ENCODE measurements at places on chromosomes 7 and 10. TPM values are rescaled to one million over a fixed set of nuclear protein-coding genes. Genes with fewer than 3 reads are reported as not detected.

The ITPRID1 gene
- not detected for total RNA-seq

The PLEKHS1 gene
- not detected for total RNA-seq

The FFAR4 gene
- total RNA-seq, result 0.26 TPM

The CDK6 gene
- 59.2 TPM for total RNA-seq

The ANKRD1 gene
- total RNA-seq, result not detected

DNA sequence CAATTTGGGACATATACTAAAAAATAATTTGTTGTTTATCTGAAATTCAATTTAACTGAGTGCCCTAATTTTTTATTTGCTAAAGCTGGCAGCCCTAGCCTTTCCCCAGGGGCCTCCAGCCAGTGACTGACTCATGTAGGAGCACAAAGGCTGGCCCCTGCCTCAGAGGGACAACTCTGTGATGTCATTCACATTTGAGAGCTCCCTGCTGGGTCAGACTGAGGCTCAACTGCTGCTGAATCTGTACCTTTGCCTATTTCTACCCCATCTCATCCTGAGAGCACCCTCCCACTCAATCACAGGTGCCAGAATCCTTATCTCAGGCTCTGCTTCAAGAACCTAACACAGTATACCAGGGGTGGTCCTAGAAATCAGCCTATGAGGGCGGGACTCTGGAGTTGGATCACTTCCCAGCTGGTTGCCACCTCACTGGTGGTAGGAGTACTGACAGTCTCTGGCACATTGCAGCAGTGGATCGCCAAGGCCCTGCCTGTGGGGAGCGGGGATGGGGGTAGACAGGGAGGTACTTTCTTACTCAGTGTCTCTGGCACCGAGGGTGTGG is 11.6 kb downstream of the GCK start:
- H3K27me3 ChIP-seq, result no peaks in the 10 kb centered on the region
- H3K27ac ChIP-seq, result no peak overlapping the region
- H3K4me3 ChIP-seq, result no peak overlapping the region

DNA sequence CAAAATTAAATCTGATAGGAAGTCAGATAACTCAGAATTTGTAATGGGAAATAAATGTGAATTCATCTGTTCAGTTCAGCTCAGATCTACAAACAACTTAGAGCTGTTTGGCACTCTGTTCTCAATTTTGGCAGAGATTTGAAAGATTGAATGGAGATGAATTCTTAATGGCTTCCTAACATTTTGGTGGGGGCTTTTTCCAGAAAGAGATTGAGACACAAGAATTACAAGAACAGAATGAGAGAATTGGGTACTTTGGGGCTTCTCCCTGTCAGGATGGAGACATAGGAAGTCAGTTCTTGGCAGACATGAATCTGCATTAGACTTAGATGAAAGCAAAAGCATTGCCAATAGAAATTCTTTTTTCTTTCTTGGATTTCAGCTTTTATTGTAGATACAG is 39.0 kb upstream of the PTPRZ1 start:
- peaks cover 21% of the 10 kb centered on the region for H3K4me1 ChIP-seq
- no peak overlapping the region for H3K27ac ChIP-seq
- no peak overlapping the region for H3K4me3 ChIP-seq
- H3K27me3 ChIP-seq, result no peaks in the 10 kb centered on the region
- no peak for DNase-seq

- H3K4me3 ChIP-seq, result no peak overlapping the region
- no peaks in the 10 kb centered on the region for H3K27me3 ChIP-seq
- H3K36me3 ChIP-seq, result no peaks in the 10 kb centered on the region
- H3K27ac ChIP-seq, result no peak overlapping the region
- no peak for DNase-seq
Observed at GRCh38 chr7:13872709-13873108, 116.8 kb downstream of the ETV1 start.

- H3K4me3 ChIP-seq, result no peak overlapping the region
- H3K4me1 ChIP-seq, result peaks cover 56% of the 10 kb centered on the region
- H3K27ac ChIP-seq, result no peak overlapping the region
- H3K27me3 ChIP-seq, result no peaks in the 10 kb centered on the region
Observed at GRCh38 chr7:30866939-30867338, 44.7 kb upstream of the AQP1 start.

DNA sequence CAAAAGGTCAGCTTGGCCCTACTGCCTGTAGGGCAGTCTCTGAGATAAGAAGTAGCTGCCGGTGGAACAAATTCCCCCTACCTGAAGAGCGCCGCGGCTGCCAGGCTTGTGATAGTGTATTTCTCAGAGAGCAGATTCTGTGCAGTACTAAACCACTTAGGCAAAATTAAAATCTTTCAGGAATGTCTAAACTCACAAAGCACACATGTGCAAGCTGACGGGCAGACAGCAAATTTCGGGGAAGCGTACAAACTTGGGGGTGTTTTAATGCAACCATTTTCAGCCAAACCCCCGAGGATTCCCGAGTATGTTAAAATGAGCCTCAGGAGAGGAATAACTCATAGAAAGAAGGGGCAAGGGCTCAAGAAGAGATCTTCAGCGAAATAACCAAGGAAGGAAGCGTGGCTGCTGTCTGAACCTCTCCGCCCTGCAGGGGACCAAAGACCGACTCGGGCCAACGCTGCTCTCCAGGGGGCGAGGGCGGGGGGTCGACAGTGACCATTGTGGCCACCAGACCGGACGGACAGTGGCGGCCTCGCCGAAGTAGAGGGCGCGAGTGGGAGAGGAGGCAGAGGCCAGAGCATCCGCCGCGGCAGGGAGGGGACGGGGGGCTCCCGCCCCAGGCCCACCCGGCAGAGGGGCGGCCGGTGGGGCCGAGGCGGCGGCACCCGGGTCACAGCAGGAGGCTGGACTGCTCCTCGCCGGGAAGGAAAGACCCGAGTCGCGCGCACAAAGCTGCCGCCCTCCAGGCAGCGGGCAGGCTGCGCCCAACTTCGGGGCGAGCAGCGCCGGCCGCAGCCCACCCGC is 819 bp downstream of the HYCC1 start:
- no peak for DNase-seq
- H3K27me3 ChIP-seq, result no peaks in the 10 kb centered on the region
- H3K36me3 ChIP-seq, result no peaks in the 10 kb centered on the region
- H3K27ac ChIP-seq, result peak overlapping the region; percentile 85
- peak overlapping the region; percentile 94 for H3K4me3 ChIP-seq

DNA sequence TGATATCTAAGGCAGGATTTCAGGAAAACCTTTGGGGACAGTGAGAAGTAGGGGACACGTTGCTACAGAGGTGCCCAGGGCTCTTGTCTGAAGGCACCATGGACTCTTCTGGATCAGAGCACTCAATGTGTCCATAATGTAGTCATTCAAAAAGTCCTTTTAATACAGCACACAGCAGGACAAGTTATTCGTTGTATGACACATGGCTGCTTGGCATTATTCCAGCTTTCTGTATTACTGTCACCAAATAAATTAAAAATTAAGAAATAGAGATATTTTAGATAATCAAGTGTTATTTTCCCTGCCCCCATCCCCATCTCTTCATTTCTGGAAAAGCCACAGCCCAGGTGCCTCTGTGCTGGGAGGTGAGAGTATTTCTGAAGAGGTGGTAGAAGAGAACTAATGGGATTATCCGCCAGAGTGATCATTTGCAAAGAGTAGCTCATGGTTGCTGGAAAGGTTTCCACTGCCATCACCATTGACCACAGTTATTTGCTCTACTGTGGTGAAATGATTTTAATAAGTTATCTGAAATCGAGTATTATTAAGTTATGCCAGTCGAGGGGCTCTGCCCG is 83.0 kb downstream of the CXCL12 start:
- H3K27me3 ChIP-seq, result no peaks in the 10 kb centered on the region
- DNase-seq, result no peak
- H3K4me1 ChIP-seq, result peaks cover 18% of the 10 kb centered on the region
- H3K36me3 ChIP-seq, result no peaks in the 10 kb centered on the region
- H3K27ac ChIP-seq, result no peak overlapping the region

GRCh38 chr7:30845426-30846135 is 66.1 kb upstream of the AQP1 start:
- no peaks in the 10 kb centered on the region for H3K27me3 ChIP-seq
- no peak for DNase-seq
- H3K36me3 ChIP-seq, result no peaks in the 10 kb centered on the region
- H3K27ac ChIP-seq, result peak overlapping the region; percentile 85

- H3K36me3 ChIP-seq, result no peaks in the 10 kb centered on the region
- no peaks in the 10 kb centered on the region for H3K27me3 ChIP-seq
- peaks cover 31% of the 10 kb centered on the region for H3K4me1 ChIP-seq
Observed at GRCh38 chr10:30558411-30558810, 71.1 kb downstream of the LYZL2 start.

- no peak overlapping the region for H3K27ac ChIP-seq
- peaks cover 3% of the 10 kb centered on the region for H3K36me3 ChIP-seq
- H3K27me3 ChIP-seq, result no peaks in the 10 kb centered on the region
- H3K4me1 ChIP-seq, result no peaks in the 10 kb centered on the region
Observed at GRCh38 chr10:24652381-24652957, 71.2 kb downstream of the ARHGAP21 start.

DNA sequence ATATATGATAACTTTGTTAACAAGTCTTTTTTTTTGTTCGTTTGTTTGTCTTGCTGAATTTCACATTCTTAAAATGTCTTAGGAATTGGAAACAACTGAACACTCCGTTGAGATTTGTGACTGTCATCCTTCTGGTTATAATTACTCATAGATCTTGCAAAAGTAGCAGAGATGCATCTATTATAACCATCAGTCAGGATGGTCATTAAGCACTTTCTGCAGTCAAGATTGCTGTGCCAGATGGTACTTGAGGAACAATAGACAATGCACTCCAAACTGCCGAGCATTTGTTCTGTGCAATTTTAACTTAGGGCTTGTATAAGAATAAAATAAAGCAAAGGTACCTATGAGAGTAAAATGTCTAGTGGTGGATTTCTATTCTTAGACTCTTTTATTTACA is 710.1 kb upstream of the KCND2 start:
- DNase-seq, result no peak
- no peaks in the 10 kb centered on the region for H3K27me3 ChIP-seq
- no peak overlapping the region for H3K27ac ChIP-seq

GRCh38 chr10:71597821-71598498 is 121.6 kb downstream of the C10orf105 start:
- peak overlapping the region; percentile 77 for H3K27ac ChIP-seq
- no peak overlapping the region for H3K4me3 ChIP-seq
- H3K27me3 ChIP-seq, result no peaks in the 10 kb centered on the region
- H3K36me3 ChIP-seq, result no peaks in the 10 kb centered on the region

DNA sequence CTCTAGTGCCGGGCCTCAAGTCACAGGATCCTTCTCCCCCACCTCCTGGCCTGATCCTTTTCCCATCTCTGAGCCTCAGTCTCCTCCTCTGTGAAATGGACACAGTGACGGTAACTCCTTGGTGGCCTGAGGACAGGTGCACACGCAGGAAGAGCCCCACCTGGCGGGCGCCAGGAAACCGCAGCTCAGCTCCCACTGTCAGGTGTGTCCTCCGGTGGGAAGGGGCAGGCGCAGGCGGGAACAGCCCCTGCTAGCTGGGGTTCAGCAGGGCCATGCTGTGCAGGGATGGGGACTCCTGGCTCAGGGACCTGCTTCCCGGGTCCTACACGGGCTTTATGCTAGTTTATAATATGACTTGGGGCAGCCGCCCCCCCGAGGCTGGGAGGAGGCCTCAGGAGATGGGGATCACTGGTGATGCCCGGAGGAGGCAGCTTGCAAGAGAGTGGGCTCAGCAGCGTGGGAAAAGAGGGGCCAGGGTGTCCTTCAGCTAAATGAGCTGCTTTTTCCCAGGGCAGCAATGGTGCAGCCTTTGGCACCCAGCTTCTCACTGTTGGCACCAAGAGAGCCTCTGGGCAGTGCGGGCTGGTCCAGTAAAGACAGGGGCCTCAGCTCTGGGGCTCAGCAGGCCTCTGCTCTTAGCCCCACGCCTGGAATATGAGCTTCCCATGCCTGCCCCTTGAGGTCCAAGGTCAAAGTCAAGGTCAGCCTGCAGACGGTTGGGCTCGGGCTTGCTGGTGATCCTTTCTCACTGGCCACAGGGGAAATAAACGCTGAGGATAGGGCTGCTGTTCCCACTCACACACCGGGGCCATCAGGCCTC is 68.0 kb upstream of the FAM20C start:
- no peak for DNase-seq
- H3K27me3 ChIP-seq, result no peaks in the 10 kb centered on the region
- H3K4me1 ChIP-seq, result peaks cover 16% of the 10 kb centered on the region
- no peak overlapping the region for H3K4me3 ChIP-seq
- H3K36me3 ChIP-seq, result no peaks in the 10 kb centered on the region

GRCh38 chr10:86878983-86879713 is 78.3 kb downstream of the MMRN2 start:
- H3K36me3 ChIP-seq, result no peaks in the 10 kb centered on the region
- H3K4me1 ChIP-seq, result no peaks in the 10 kb centered on the region
- no peak overlapping the region for H3K27ac ChIP-seq
- H3K27me3 ChIP-seq, result no peaks in the 10 kb centered on the region
- DNase-seq, result no peak
- H3K4me3 ChIP-seq, result no peak overlapping the region

GRCh38 chr7:156384706-156385105 is 255.9 kb upstream of the RNF32 start:
- no peaks in the 10 kb centered on the region for H3K36me3 ChIP-seq
- no peak overlapping the region for H3K27ac ChIP-seq
- no peak for DNase-seq
- no peak overlapping the region for H3K4me3 ChIP-seq

GRCh38 chr10:1403508-1404322 is 333.6 kb downstream of the ADARB2 start:
- H3K36me3 ChIP-seq, result no peaks in the 10 kb centered on the region
- H3K4me3 ChIP-seq, result no peak overlapping the region
- H3K4me1 ChIP-seq, result peaks cover 14% of the 10 kb centered on the region
- H3K27me3 ChIP-seq, result no peaks in the 10 kb centered on the region
- DNase-seq, result no peak
- no peak overlapping the region for H3K27ac ChIP-seq

All from esophagus squamous epithelium (tissue), 5 donors.